ENCODE measurements at places on chromosomes 4 and X. TPM values are rescaled to one million over a fixed set of nuclear protein-coding genes. Genes with fewer than 3 reads are reported as not detected.
A peak's percentile ranks its signal among the peaks of the same experiment; 100 is the strongest.

GRCh38 chr4:20487852-20488251, 212.4 kb upstream of the PACRGL start:
- DNase-seq: no peak

GRCh38 chr4:89482251-89482650, 174.7 kb upstream of the GPRIN3 start:
- DNase-seq: no peak

GRCh38 chr4:89939994-89940393, 45.3 kb downstream of the MMRN1 start:
- DNase-seq: peak; percentile 17

DNA sequence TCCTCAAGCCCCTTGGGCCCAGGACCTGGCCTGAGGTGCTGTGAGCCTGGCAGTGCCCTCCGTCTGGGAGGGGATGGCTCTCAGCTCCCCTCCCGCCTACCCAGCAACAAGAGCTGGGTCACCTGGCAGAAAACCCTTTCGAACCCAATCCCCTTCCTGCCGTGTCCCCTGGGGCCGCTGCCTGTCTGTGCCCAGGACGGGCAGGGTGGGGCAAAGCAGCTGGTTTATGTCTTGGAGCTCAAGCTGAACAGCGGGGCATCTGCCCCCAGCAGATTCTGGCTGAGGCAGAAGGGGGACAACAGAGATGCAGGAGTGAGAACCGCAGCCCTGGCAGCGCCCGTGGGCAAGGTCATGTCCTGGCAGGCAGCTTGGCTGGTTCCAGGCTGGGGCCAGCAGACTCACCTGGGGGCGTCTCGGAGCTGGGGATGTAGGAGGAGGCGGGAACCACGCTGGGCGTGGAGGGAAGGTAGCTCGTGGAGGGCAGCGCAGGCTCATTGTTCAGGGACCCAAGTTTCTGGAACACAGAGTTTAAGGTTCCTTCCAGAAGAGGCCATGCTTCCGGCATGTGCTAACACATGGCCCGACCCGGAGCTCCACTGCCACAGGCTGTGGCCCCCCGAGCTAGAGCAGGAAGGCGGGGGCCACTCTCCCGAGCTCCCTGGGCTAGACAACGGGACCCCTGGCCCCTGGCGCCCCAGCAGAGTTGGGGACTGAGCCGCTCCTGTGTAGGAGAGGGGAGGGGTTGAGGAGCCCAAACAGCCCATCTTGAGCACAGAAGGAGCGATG, 24.2 kb downstream of the NELFA start:
- no peak for DNase-seq

- no peak for DNase-seq
These were observed 39.4 kb upstream of the RHOH start for GRCh38 chr4:40157436-40157835.

DNA sequence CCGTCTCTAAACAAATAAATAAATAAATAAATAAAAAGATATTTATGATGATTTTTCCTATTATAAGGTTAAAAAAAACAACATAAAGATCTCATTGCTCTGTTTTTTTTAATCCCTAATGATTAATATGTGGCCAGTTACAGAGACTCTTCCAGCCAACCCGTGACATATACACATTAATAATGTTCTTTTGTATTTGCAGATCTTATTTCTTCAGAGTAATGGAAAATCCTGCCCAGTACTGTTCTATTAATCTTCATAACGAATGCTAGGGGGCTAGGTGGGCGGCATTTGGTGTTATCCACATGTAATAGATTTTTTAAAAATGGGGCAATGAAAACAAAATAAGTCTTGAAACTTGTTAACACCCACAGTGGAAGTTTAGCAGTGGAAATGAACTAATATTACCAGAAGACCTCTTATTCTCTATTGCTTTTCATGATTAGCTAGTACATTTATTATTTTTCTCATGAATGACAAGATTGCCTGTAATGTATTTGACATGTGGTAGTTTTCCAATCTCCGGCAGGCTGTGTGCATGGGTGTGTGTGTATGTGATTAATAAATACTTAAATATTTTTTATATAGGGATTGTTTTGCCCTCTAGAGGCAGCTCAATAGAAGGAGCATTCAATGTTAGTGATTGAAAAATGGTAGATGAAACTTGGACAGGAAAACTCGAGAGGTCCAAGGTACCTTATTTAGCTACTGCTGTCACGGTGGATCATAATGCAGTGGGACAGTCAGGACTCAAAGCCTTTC, 457.4 kb downstream of the IL1RAPL1 start:
- no peak for DNase-seq

GRCh38 chr4:1315836-1316536, 26.3 kb downstream of the MAEA start:
- DNase-seq: no peak

DNA sequence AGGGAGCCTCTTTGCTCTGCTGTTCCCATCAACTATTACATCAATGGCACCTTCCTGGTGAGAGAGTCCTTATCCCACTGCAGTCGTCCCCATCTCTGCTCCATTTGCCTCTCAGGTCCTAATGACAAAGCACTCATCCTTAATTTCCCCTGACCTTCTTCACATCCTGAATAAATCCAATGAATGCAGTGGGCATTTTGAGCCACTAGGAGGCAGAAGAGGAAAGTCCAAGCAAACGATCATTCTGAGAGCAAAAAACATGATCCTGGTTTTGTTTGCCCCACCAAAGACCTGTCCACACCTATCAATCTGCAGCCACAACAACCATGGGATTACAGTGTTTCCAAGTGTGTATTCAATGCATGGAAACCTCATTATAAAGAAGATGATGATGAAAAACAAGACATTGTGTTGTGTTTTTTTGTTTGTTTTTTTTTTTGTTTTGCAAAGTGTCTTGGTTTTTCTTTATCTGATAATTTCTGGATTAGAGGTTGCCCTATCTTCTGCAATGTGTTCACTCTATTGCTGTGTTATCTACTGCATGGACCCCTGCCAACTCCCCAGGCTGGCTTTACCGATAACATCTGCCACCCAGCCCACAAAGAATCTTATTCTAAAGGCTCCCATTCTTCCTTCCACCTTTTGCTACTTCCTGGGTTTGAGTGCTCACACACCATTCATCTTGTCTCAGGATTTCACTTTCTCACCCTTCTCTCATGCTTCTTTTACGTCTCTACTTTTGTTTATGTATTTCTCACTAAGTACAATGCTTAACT, 207.2 kb downstream of the NLGN4X start:
- DNase-seq: no peak

DNA sequence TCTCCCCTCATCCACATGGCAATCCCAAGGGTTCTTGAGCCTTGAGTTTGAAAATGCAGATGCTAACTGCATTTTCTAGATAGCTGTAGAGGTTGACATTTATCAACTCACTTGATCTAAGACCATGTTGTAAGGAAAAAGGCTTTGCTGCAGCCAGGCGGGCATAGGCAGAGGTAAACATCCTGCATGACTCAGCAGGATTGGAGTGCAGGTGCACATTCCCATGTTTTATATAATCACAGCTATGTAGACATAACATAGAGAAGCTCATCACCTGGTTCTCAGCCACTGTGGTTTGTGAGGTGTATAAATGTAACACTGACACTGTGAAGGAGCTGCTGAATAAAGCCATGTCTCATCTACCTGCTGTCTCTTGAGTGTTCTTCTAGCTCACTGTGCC, 62.3 kb upstream of the PDE5A start:
- no peak for DNase-seq

DNA sequence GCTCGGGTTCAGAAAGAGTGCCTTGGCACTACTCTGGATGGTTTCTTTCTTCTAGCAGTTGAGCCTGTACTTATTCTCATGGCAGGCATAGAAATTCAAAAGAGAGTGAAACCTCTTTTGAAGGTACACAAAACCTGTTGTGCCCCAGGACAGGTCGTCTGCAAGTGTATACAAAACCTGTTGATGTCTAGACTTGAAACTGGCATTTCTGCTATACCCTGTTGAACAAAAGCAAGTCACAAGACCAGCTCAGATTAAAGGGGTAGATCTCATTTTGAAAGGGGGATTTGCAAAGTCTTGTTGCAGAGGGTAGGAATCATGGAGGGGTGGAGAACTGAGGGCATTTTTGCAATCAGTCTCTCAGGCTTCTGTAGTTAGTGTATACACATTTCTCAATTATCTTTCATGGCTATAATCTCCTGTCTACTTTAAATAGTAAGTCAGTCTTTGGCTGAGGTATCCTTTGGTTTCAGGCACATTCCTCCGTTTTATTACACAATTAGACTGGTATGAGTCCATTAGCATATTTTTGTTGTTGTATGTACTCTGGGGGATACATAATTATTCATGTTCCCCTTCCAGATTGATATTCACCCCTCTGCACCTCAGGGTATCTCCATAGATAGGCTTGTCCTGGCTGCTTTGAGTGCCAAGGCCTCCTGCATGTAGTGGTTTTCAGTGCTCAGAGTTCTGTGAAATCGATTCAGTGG, 251.4 kb downstream of the DTHD1 start:
- no peak for DNase-seq

Gene PABPC1L2A
- not detected for polyA plus RNA-seq

Gene SPOCK3
- 0.86 TPM for polyA plus RNA-seq

Gene EDNRA
- 23.4 TPM for polyA plus RNA-seq

Gene NAA10
- 75.3 TPM for polyA plus RNA-seq

Gene PPBP
- 2.8 TPM for polyA plus RNA-seq

Gene ZFP92
- polyA plus RNA-seq: 0.90 TPM

Gene SFRP2
- 35.7 TPM for polyA plus RNA-seq

Gene MMRN1
- polyA plus RNA-seq: 4.8 TPM

Gene FMR1NB
- not detected for polyA plus RNA-seq

Data from forelimb muscle (tissue), 1 donor.